ENCODE measurements at places on chromosomes 2 and 18.
A peak's percentile ranks its signal among the peaks of the same experiment; 100 is the strongest.

DNA sequence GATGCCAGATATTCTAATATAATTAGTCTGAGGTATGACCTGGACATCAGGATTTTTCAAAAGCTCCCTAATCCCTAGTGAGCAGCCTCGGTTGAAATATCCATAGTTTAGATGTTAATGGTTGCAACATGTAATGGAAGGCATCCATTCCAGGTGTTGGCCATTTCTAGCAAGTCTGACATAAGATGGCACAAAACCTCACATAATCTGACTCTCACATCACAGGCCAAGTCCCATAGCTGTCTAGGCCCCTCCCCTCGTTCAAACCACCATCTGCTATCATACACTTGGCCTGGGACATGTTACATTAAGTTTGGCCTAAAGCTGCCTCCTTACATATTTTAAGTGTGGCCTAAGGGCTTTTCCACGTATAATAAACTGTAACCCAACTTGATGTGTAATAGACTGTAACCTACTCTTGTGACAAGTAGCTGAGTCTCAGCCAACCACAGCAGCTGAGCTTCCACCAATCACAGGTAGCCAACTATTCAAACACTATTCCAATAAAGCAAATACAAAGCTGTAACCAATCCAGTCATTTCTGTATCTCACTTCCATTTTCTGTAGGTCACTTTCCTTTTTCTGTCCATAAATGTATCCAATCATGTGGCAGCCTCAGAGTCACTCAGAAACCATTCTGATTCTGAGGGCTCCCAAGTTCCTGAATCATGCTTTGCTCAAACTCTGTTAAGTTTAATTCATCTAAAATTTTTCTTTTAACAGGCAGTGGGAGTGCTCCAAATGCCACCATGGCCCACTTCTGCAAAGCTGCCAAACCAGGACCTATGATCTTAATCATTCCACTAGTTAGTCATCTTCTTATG, 59.4 kb downstream of the ADD2 start:
- DNase-seq, result no peak

GRCh38 chr2:119753041-119753929, 6.4 kb upstream of the PTPN4 start:
- peak; percentile 31 for DNase-seq

GRCh38 chr2:182649316-182649715, 66.7 kb upstream of the DNAJC10 start:
- DNase-seq, result no peak

- DNase-seq, result no peak
Measured at GRCh38 chr2:18891600-18892345, 302.4 kb upstream of the NT5C1B start.

- no peak for DNase-seq
Measured at GRCh38 chr2:26537826-26538475, 60.0 kb upstream of the OTOF start.

Data from stimulated activated CD4-positive, alpha-beta T cell treated with anti-CD3 and anti-CD28 coated beads, Interleukin-1b, Interleukin-23, amount 100 ng/mL, for 4 hours (primary cell).